NCI-H2081 treated with DMSO at 0.1 percent for 48 hours (cell line): ENCODE measurements at places on chromosomes 3 and 15.

- DNase-seq: no peak
These were observed 83.3 kb upstream of the C2CD4B start for GRCh38 chr15:62248277-62248984.

DNA sequence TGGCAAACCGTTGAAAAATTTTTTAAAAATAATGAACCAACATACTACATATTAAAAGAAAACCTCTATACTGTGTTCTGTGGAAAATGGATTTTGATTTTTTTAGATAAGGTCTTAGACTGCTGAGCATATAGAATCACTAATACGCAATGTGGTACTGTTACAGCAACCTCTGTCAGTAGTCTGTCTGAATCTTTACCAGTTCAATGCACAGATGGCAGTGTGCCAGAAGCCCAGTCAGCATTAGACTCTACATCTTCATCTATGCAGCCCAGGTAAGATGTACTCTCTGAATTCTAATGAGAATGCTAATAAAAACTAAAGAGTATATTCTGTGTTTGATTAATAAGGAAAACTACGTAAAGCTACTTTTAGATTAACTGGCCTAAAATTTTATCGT is 31.3 kb upstream of the FAH start:
- no peak for DNase-seq

DNA sequence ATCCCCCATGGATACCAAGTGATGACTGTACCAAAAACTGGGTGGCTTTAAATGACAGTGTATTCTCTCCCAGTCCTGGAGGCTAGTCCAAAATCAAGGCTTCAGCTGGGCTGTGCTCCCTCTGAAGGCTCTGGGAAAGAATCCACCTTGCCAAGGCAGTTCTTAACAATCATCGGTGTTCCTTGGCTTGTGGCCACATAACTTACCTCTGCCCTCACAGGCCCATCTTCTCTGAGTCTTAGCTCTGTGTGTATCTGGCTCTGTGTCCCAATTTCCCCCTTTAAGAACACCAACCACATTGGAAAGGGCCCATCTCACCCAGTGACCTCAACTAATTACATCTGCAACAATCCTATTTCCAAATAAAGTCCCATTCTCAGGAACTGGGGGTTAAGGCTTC is 503.0 kb upstream of the PROK2 start:
- no peak for DNase-seq

GRCh38 chr15:82641129-82641798 is 5.9 kb downstream of the CPEB1 start:
- DNase-seq: no peak

DNA sequence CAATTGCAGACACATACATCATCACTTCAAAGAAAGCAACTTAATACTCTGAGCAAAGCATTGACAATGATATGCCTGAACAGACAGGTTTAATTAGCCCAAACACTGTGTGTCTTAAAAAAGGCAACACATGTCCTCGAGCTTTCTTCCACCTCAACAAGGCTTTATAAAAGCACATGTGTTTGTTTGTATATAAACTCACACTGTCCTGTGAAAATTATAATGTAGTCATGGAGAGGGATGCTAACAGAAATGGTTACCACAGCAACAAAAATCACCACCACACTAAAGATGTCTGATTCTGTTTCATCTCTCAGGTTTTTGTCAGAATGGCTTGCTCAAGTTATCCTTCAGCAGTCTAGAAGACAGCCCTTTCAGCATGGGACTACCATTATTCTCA is 314.7 kb downstream of the MAGI1 start:
- DNase-seq: no peak

DNA sequence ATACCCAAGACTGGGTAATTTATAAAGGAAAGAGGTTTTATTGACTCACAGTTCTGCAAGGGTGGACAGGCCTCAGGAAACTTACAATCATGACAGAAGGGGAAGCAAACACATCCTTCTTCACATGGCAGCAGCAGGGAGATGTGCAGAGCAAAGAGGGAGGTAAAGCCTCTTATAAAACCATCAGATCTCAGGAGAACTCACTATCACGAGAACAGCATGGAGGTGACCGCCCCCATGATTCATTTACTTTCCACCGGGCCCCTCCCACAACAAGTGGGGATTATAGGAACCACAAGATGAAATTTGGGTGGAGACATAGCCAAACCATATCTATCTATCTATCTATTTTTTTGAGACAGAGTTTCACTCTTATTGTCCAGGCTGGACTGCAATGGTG is 5.4 kb downstream of the GDPGP1 start:
- no peak for DNase-seq

GRCh38 chr15:71501344-71502076 is 308.8 kb upstream of the NR2E3 start:
- no peak for DNase-seq

DNA sequence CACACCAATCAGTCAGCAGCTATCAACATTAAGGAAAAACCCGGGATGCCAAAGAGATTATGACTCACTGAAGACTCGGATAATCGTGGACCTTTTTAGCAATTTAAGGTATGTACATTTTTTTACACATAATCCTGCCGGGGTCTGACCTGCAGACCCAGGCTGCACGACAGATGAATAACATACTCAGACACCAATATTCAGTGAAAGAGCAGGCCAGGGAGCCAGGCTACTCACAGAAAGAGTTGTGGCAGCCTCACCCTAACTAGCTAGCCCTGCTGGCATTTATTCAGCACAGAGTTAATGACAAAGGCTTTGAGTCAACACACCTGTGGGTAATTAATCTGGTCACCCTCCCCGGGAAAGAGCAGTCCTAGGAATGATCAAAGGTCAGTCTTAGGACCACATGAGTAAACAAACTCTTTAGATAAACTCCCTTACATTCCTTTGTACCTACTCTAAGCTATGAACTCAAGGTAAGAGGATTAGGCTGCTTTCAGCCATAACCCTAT is 727.5 kb downstream of the TBL1XR1 start:
- no peak for DNase-seq

- DNase-seq: no peak
These were observed 568.3 kb upstream of the ZNF717 start for GRCh38 chr3:76353683-76354082.

DNA sequence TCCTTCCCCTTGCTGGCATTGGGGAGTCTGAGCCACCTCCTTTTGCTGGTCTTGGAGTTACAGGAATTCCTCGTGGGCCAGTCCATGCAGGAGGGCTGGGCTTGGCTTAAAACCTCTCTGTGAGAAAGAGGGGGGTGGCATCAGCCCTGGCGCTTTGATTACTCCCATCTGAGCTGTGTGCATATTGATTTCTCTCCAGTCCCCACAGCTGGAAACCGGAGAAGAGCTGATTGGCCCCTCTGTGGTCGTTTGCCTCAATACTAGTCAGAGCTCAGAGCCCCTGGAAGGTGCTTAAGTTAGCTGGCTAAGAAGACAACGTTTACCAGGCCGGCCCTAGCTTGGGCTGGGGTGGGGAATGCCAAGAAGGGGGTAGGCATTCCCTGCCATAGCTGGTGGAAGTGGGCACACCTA is 4.0 kb upstream of the RASGRF1 start:
- DNase-seq: no peak

- DNase-seq: no peak
These were observed 22.0 kb upstream of the FAM3D start for GRCh38 chr3:58688574-58688973.

DNA sequence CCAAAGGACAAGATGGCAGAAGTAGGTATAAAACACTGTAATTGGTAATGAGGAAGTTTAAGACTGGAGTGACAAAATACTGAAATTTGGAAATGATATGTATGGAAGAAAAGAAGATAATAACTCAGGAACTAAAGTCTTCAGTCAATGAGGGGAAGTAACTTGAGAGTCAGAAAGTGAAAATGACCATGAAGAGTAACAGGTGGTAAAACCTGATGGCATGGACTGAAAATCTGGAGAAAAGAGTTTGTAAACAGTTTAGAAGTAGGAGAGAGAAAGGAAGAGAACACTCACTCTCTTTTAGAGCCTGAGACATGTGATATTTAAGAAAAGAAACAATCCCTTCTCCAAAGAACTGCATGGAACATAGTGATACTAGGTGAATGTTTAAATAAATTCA is 387.9 kb downstream of the PYDC2 start:
- no peak for DNase-seq

- DNase-seq: no peak
These were observed 13.7 kb upstream of the SHF start for GRCh38 chr15:45201557-45201859.

GRCh38 chr3:16482770-16483531 is 30.5 kb downstream of the RFTN1 start:
- DNase-seq: peak; percentile 69

DNA sequence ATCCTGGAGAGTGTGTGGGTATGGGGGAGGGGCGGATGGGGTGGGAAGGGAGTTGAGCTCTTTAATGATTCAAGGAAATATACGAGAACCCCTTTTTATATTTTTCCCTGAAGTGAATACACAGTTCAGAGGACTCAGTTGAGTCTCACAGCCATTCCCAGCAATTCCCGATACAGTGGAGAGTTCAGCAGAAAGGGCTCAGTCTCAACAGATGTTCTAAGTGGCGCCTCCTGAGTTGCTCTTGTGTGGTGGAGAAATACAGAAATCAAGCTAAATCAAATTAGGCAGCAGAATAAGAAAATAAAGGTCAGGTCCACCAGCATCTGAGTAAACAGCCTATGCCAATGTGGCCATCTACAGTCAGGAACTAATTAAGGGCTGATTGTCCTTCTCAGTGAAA is 372.1 kb downstream of the NR2F2 start:
- DNase-seq: no peak
